Suppressor macrophage treated with lipopolysaccharide for 1 hour (primary cell): ENCODE measurements at places on chromosomes 5 and 9.

- DNase-seq, result no peak
Observed at GRCh38 chr9:31996331-31996730, 388.1 kb upstream of the ACO1 start.

DNA sequence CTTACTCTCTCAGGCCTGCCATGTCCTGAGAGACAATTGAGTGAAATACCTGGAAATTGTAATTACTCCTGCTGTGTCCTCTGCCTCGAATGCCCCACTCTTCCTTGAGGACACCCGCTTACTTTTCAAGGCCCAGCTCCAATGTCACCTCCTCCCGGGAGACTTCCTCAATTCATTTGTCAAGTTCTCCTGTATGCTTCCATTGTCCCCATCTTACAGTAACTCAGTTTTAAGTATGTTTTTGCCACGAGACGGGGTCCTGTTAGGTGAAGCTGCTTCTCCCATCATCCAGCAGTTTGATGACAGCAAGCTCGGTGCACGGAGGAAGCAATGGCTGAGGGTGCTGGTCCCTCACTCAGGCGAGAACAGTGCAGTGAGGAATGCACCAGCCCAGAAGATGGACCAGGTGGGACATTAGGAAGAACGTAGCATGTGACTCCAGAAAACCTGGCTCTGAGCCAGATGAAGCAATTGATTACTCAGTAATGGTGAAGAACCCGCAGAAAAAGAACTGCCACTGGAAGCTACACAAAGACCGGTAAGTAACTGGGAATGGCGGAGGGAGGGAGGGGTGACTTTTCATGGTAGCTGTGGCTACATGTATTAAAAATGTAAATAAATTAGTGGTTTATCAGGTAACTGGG, 274.8 kb downstream of the DENND1A start:
- no peak for DNase-seq

- peak; percentile 58 for DNase-seq
Observed at GRCh38 chr5:43661102-43661501, 58.1 kb downstream of the NNT start.

DNA sequence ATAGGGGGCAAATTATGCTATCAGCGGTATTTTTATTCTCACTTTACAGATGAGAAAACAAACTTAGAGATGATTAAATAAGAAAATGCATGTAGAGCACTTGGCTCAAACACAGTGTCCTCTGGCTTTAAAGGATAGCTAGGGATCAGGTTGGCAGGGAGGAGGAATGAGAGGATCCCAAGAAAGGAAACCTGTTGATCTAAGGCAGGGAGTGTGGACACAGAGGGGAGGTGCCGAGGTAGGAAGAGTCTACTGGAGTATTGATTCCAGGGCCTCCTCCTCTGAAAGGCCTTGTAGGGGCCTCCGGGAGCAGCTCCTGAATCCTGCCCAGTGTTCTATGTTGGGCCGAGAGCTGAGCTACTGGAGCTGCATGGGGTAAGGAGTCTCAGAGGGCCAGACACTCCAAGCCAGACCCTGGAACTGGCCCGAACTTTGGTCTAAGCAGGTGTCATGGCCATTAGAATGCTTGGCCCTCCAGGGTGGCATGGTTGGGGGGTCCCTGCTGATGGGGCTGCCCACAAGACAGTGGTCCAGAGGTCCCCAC, 30.4 kb upstream of the TCF7 start:
- no peak for DNase-seq

DNA sequence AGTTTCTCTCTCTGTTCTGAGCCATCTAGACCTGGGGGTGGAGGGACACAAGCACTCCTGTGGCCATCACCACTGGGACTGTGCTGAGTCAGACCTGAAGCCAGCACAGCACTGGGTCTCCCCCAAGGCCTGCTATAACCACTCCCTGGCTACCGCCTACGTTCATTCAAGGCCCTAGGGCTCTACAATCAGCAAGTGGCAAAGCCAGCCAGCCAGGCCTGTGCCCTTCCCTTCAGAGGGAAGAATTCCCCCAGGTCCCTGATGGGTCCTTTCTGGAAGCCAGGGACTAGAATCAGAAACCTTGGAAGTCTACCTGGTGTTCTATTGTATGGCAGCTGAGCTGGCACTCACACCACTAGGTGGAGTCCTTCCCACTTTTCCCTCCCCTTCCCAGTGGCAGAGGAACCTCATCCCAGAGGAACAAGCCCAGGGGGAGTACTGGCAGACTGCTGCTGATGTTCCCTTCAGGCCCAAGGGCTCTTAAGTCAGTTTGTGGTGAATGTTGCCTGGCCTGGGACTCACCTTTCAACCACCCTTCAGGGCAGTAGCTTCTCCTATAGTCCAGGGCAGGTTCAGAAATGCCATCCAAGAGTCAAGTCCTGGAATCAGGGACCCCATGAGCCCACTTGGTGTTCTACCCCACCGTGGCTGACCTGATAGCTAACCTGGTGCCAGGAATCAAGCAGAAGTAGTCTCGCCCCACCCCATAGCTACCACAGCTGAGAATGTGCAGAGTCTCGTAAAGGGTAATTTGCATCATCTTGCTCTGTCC, 20.0 kb downstream of the JMY start:
- peak; percentile 8 for DNase-seq

GRCh38 chr5:170753311-170753710, 30.2 kb upstream of the GABRP start:
- no peak for DNase-seq

DNA sequence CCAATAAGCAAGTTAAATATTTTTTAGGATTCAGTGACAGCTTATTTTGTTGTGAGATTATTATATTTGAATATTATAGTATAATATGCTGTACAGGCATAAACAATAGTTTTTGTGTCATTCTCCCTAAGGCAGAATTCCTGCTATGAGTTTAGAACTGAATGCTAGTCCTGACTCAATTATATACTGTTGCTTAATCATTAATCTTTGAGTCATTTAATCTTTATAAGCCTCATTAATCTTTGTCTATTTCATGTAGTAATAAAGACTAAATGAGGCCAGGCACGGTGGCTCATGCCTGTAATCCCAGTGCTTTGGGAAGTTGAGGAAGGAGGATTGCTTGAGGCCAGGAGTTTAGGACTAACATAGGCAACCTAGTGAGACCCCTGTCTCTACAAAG, 3.6 kb upstream of the DCP2 start:
- DNase-seq, result no peak

DNA sequence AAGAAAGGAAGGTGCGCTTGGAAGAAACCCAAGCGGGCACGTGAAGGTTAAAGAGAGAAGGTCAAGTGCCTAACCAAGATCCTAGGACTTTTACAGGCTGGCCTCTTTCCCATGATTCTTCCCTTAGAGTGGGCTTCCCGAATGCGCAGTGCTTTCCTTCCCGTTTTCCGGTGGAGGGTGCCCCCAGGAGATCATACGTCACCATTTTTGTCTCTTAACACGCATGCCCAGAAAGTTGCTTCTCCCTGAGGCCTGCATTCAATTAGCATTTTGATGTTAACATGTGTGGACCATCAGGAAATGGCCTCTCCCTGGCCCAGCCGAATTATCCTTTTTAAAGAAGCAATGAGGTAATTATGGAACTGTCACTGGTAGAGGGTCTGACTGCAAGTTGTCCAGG, 1.9 kb upstream of the RUSC2 start:
- no peak for DNase-seq

- DNase-seq, result no peak
Observed at GRCh38 chr5:133829786-133830185, 138.6 kb downstream of the C5orf15 start.

DNA sequence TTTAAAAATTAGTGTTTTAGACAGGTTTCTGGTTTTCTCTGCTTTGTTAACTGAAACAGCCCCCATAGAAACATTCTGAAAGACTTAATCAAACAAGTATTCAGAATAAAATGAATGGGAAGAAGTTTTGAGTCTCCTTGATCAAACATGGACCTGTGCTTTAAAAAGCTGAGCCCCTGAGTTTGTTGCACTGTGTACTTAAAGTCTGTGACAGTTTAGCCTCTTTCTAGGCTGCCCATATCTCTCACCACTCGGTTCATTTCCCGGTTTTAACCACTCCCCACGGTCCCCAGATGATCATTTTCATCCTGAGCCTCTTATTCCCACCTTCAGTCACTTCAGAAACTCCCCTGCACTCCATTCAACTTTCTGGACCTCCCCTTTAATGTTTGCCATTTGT, 215.9 kb upstream of the DMRT1 start:
- DNase-seq, result no peak

DNA sequence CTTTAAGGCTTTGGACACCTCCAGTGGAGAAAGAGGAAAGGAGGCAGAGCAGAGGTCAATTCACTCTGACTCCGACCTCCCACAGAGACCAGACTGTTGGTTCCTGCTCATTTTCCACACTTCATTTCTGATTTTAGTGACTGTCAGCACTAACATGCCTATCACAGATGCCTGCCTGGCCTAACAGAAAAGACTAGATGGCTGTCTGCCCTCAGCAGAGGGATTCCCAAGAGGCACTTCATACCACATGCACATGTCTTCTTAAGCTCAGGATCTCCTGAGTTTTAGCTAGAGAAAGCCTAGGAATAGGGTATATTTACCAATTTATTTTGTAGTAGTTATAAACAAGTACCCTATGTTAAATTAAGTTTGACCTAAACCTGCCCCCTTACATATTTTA, 336.0 kb downstream of the ENC1 start:
- no peak for DNase-seq

GRCh38 chr5:3958389-3958788, 362.8 kb downstream of the IRX1 start:
- DNase-seq, result no peak

- no peak for DNase-seq
Observed at GRCh38 chr5:139906661-139907060, 111.1 kb downstream of the PSD2 start.

DNA sequence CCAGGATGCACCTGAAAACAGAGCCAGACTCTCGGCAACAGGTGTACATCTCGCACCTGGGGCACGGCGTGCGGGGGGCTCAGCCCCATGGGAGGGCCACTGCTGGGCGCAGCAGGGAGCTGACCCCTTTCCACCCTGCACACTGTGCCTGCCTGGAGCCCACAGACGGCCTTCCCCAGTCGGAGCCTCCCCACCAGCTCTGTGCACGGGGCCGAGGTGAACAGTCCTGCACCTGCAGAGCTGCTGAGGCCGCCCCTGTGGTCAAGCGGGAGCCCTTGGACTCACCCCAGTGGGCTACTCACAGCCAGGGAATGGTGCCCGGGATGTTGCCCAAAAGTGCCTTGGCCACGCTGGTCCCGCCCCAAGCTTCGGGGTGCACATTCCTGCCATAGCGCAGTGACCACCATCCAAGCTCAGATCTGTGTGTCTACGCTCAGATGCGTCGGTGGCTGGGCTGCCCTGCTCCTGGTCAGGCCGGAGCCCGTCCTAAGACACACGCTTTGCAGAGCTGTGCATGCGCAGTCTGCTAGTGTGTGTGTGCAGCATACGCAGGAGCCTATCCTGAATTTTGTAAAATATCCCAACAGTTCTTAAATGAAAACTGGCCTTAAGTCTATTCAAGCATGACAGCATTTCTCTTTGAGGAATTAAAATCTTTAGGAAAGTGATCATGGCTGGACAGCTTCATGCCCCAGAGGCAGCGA, 8.4 kb upstream of the EXOC3 start:
- DNase-seq, result no peak

GRCh38 chr9:22808876-22809275, 362.3 kb downstream of the DMRTA1 start:
- no peak for DNase-seq

GRCh38 chr9:89625721-89626687, 21.2 kb downstream of the GADD45G start:
- no peak for DNase-seq

DNA sequence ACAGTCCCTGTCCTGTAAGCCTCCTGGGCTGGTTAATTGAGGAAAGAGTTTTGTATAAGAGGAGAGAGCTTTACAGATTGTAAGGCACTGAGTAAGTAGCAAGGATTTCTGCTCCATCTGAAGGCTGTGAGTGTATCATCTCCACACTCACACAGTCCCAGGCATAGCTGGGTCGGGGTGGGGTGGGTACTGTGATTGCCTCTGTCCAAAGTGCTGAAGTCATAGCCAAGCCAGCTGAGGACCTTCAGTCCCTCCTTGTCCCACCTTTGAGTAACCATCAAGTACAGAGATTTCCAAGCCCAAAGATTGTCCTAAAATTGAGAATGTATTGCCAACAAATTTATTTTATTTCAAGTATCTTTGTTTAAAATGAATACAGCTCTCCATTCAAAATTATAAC, 5.5 kb upstream of the DNAJB5 start:
- DNase-seq, result no peak

DNA sequence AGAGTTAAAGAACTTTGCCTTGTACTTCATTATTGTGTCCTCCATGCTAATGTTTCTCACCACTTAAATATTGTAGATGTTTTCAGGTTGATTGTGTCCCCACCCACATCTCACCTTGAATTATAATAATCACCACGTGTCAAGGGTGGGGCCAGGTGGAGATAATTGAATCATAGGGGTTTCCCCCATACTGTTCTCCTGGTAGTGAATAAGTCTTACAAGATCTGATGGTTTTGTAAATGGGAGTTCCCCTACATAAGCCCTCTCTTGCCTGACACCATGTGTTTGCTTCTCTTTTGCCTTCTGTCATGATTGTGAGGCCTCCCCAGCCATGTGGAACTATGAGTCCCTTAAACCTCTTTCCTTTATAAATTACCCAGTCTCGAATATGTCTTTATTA, 248.3 kb downstream of the FBXL7 start:
- no peak for DNase-seq

- no peak for DNase-seq
Observed at GRCh38 chr9:105320568-105320967, 76.1 kb downstream of the SLC44A1 start.

DNA sequence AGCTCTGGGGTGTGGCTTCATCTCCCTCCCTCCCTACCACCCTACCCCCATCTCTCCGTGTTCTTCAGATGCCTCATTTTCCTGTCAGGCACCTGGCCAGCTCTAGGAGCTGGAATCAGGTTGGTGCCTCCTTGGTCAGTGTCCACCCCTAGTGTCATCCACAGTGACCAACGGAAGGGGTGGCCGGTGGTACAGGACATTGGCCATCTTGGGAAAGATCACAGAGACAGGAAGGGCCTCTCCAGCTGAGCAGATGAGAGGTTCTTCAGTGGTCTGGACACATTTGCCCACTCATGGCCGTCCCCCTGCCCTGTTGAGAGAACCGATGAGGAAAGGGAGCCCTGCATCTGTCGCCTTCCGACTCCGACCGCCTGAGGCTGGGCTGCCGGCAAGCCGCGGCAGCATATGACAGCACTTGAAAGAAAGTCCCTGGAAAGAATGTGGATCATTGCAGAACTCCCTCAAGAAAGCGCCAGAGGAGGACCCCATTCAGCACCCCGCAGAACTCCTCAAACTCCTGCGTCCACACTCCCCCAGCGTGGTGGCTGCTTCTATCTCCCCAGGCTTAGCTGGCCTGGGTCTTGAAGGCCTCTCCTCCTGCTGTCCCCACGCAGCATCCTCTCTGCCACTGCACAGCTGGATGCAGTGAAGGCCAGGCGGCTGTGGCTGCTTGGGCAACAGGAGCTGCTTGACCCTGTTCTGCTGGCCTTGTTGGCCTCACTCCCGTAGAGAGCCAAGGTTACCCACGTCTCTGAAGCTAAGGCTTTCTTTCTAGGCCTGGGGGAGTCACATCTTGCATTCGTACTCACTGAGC, 1.9 kb upstream of the CLPTM1L start:
- no peak for DNase-seq
